Kasumi-1 (cell line): ENCODE measurements at places on chromosomes 12 and 14.

- DNase-seq = peak; percentile 39
Observed at GRCh38 chr12:51424662-51425539, at the start of gene SLC4A8. SLC4A8 (plus strand) TSS chr12:51424831; CDS start chr12:51424988, 157 bp downstream.

- peak; percentile 50 for DNase-seq
Observed at GRCh38 chr12:125185740-125186470, 120.7 kb downstream of the AACS start.

GRCh38 chr12:93520454-93520853 lies 52.0 kb upstream of the SOCS2 start:
- DNase-seq = no peak

- peak; percentile 8 for DNase-seq
Observed at GRCh38 chr12:1608713-1609119, 14.3 kb upstream of the FBXL14 start.

DNA sequence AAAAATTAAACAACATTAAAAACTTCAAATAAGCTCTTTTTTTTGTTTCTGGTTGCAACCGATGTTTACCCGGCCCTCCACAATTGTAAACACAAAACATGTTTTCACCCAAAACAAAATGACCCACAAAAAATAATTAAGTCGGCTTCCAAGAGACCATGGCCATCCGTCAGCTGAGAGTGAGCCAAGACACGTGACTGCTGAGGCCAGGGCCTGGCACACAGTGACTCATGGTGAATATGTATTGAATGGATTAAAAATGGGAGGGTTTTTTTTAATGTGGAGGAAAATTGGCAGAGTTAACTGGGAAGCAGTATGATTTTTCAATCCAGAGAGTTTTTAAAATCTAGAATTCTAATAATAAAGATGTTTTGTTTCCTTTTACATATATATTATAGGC lies 13.8 kb upstream of the CPNE8 start:
- DNase-seq = no peak

- DNase-seq = no peak
Observed at GRCh38 chr12:25034676-25035075, 85.8 kb upstream of the BCAT1 start.

DNA sequence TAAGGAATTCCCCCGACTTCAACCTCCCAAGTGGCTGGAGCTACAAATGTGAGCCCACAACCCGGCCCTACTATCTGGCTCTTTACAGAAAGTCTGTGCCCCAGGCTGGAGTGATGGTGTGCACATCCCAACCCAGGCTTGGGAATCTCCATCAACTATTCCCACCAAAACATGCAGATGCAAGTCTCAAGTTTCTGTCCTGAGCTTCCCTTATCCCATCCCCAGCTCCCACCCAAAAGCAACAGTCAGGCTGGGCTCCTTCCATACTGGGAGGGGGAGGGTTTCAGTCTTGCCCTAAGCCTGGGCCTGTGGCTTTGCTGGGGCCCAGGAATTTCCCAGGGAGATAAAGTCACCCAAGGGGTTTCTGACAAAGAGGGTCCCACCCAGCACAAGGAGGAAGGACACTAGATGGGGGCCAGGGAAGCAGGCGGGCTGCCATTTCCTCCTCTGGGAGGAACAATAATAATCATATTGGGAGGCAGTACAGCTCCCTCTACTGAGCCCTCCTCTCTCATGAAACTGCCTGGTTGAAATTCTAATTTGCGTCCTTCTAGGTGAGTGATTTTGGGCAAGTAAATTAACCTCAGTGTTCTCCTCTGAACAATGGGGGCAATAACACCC lies 8.0 kb downstream of the SLC8B1 start:
- DNase-seq = no peak

GRCh38 chr14:103679351-103679750 lies 35.9 kb downstream of the XRCC3 start:
- DNase-seq = peak; percentile 88

DNA sequence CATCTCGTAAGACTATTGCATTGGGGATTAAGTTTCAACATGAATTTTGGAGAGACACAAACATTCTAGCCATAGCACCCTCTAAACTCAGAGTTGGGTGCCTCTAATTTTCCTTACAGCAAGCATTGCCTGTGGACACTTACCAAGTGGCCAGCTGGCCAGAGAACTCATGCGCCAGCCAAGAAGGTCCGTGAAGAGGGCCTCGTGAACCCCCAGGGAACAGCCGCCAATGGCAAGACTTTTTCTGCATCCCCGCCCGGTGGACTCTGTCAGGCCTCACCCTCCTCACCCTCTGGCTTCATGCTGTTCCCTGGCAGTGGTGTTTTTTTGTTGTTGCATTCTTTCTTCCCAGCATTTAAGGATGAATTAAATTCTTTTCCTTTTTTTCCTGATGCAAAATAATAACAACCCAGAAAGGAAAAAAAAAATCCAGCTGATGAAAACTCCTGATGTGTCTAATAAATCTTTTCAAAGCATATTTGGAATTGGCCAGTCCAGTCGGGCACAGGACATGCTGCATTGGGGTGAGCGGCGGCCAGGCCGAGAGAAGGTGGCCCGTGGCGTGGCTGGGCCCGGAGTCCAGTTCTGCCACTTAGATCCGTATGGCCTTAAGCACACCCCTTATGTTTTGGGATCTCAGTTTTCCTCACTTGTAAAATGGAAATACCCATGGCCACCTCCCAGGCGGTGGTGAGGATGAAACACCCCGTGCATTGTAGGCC lies 191.9 kb upstream of the DIO3 start:
- DNase-seq = no peak

DNA sequence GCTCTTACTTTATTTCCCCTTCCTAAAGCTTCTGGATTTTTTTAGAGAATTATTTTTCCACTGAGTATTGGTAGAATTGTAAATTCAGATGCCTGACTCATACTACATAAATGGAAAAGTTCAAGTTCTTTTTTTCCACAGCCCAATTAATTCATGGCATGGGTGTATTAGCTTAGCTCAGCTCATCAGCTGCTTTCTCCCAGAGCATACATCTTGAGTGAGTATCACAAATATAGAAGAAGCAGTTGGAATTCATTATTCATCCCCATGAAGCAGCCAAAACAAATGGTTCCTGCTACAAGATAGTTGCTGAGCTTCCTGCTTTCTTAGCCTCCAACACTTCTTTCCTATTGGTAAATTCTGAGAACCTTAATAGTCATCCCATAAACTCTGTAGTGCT lies 105.1 kb downstream of the C12orf50 start:
- DNase-seq = no peak

- DNase-seq = peak; percentile 5
Observed at GRCh38 chr12:75623631-75624154, 112.3 kb upstream of the KRR1 start.

DNA sequence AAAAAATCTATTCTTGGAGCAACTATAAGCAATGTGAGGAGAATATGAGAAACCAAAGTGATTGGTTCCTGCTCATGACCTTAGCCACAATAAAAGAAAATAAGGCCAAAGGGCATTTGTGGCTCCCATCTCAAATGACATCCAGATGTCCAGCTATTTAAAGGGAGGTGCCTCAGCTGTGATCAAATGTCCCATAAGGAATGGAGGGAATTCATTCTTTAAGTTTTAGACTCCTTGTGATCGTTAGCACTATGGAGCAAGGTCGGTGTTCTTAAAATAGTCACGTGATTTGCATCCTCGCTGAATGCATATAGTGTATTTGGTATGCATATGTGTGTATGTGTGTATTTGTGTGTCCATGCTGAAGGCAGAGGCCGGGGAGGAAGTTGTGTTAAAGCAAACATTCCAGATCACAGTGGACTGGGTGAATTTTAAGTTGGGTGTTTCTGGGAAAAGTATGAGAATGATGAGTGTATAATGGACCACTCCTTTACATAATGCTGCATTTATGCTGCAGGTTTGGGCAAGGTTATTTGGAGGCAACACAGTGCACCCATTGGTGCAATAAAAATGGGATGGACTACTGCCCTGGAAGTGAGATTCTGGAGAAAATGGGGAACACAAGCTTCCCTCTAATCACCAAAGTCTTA lies 5.6 kb upstream of the E2F7 start:
- DNase-seq = no peak

DNA sequence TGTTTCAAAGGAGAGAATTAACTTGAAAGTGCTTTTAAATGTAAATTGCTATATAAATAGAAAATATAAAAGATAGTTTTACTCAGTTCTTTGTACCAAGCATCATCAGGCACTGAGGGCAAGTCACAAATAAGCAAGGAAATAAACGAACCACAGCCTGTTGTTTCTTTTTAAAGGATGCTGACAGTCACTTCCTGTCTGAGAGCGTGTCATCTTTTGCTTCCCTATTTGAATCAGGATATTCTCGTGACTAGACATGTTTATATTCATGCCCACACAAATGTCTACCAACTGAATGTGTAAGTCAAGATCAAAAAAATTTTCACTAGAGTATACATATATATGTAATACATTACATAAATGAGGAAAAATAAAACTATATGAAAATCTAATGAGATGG lies 31.4 kb upstream of the SLC2A13 start:
- peak; percentile 77 for DNase-seq

- no peak for DNase-seq
Observed at GRCh38 chr14:56770512-56770911, 39.8 kb downstream of the OTX2 start.

DNA sequence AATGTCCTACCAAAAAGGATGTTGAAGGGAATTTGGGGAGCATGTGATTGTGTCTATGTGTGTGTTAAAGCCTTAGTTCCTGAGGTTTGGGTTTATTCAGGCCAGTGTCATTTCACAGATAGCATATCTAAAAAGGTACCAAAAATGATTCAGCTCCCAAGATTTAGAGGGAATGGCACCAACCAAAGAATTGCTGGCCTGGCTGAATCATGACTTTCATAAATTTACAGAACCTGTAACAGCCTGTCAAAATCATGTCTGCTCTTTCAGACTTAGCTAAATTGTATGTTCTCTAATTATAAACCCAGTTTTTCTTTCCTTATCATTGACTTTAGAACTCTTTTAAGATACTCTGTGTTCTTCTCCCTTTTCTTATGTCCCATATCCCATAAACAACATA lies 231.5 kb downstream of the NUBPL start:
- no peak for DNase-seq

GRCh38 chr14:93007225-93007997 lies 84.5 kb downstream of the CHGA start:
- no peak for DNase-seq

GRCh38 chr14:72443256-72443655 lies 450.6 kb downstream of the DPF3 start:
- no peak for DNase-seq

DNA sequence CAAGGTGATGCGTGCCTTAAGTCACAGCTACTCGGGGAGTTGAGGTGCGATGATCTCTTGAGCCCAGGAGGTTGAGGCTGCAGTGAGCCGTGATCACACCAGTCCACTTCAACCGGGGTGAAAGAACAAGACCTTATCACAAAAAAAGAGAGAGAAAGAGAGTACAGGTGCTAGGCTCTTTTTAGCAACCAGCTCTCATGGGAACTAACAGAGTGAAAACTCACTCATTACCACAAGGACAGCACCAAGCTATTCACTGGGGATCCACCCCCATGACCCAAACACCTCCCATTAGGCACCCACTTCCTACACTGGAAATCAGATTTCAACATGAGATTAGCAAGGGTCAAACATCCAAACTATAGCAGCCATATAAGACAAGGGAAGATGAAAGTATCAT lies 164.2 kb downstream of the NDUFA12 start:
- no peak for DNase-seq

DNA sequence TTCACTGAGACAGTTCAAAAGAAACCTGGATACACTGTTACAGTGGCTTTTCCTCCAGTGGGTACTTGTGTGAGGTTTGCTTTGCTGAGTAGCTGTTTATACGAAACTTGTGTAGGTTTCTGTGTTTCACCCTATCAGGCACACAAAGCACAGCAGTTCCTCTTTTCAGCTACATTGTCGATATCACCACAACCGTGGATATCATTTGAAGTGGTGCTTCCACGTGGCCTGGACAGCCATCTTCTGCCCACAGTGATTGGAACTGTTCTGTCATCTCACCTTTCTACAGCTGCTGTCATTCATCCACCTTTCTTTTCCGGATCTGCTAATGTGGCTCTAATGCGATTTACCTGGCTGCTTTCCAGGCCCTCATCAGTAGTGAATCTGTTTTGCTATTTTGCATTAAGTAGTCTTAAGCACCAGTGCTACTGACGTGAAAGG lies 368.8 kb downstream of the SYT1 start:
- DNase-seq = no peak

DNA sequence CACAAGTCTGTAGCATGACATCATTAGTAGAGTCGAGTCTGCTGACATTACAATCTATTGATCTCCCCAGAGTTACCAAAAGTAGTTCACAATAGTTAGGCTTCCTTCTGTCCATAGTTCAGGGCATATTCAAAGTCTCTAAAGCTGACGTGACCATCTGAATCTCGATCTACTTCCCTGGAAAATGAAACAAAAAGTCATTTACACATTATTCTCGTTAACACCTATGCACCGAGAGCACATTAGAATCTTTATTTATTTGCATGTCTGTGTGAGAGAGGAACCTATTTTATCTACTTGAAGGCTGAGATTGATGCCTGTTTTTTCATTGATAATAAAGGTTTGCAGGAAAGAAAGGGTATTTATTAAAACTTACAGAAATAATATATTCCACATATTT lies 157.4 kb downstream of the EFCAB11 start:
- no peak for DNase-seq

DNA sequence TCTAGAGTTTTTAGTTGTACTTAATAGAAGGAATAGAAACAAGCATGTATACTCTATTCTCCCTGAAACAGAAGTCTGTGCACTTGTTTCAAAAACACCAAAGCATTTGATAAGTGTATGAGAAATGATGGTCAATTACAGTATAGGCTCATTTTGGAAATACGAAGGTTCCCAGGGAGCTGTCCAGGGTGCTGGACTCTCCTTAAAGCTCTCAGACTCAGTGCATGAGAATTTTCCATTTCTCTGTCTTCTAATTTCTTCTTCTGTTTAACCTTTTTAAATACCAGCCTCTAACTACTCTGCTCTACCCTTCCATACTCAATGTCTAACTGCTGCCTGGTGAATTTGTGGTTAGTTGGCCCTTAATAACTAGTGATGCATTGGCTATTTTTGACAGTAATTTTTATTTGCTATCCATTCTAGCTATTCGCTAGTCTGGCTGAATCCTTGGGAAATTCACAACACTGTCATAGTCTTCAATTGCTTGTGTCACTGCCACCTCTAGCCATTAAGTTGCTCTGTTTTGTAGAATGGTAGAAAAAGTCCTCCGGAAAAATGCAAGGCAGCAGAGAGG lies 229.2 kb downstream of the NRXN3 start:
- DNase-seq = peak; percentile 39

DNA sequence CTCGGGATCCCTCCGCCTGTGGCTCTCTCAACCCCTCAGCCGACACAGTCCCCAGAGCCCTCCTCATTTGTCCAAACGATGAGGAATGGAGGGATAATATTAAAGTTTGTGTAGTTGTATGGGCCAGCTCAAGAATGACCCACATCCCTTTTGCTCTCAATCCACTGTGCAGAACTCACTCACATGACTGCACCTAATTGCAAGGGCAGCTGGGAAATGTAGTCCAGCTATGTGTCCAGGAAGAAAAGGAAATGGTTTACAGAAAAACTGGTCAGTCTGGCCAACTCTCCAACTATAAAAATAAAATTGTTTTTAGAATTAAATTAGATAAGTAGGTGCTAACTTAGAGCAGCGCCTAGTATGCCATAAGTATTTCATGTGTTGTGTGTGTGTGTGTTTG lies 66.6 kb downstream of the GALNT8 start:
- DNase-seq = no peak
